NCI-H460 (cell line): ENCODE measurements at places on chromosomes 11 and 22. TPM values are rescaled to one million over a fixed set of nuclear protein-coding genes. Genes with fewer than 3 reads are reported as not detected.

The C22orf42 gene
- total RNA-seq, result not detected in 2 replicates

The ENTHD1 gene
- not detected in 2 replicates for total RNA-seq

The KBTBD3 gene
- total RNA-seq, result 3.2 and 4.4 TPM in 2 replicates

The C11orf87 gene
- not detected in 2 replicates for total RNA-seq

The ART1 gene
- total RNA-seq, result not detected in 2 replicates

The TMPRSS4 gene
- total RNA-seq, result not detected in 2 replicates

The OSBP gene
- 21.4 and 21.7 TPM in 2 replicates for total RNA-seq

The LMO2 gene
- total RNA-seq, result 0.20 TPM in 1 of 2 replicates, not detected in the other

The OR4C6 gene
- total RNA-seq, result not detected in 2 replicates

The UPK3A gene
- total RNA-seq, result not detected in 2 replicates
